GM04504 (cell line): ENCODE measurements at places on chromosomes 3 and 15.
A peak's percentile ranks its signal among the peaks of the same experiment; 100 is the strongest.

DNA sequence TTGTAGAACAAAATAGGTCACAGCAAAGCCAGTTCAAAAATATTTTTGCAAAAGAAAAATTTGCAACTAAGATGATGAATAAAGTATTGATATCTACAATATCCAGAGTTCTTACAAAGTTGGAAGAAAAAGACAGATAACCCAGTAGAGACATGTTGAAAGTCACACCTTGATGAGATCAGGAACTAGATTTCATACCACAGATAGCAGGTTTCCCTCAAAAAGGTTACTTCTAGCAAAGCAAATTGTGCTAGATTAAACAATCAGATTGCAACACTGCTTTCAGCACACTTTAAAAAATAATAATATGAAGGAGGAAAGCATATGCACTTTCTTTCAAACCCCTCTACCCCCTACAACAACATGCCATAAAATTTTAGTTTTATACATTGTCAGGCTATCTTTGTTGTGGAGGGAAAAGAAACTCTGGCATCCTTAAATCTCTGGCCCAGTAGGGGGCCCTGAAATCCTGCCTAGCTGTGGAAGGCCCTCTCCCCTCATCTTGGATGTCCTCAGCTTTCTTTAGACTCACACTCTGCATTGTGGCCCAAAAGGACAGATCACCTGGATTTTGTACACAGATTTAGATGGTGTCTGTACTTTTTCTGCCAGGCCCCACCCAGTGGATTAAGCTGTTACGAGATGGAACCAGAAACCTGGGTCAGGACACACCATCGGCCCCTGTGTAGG, 50.9 kb downstream of the CCR3 start:
- no peak for DNase-seq

DNA sequence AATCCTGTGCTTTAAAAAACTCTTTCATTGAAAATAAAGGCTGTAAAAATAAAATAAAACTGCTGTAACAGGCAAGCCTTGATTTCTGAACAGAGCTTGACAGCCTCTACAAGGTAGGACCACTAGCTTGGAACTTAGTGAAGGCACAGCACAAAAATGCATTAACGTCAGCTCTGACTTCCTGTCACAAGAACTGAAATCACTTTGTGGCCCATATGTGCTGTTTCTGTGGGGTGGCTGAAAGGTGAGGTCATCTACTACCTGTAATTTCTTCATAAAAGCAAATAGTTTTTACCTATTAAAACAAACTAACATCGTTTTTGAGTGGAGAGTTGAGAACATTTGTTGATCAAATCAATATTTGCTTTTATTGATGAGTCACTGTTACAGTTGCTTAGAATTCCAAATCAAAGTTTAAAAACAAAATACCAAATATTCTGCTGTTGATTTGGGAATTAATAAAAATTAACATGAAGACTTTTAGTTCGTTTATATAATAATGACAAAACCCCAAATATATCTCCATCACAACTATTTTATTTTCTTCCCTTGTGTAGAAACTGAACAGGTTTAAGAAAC, 1034.1 kb downstream of the MCTP2 start:
- DNase-seq, result no peak

GRCh38 chr3:284322-284721, 87.8 kb downstream of the CHL1 start:
- DNase-seq, result no peak

DNA sequence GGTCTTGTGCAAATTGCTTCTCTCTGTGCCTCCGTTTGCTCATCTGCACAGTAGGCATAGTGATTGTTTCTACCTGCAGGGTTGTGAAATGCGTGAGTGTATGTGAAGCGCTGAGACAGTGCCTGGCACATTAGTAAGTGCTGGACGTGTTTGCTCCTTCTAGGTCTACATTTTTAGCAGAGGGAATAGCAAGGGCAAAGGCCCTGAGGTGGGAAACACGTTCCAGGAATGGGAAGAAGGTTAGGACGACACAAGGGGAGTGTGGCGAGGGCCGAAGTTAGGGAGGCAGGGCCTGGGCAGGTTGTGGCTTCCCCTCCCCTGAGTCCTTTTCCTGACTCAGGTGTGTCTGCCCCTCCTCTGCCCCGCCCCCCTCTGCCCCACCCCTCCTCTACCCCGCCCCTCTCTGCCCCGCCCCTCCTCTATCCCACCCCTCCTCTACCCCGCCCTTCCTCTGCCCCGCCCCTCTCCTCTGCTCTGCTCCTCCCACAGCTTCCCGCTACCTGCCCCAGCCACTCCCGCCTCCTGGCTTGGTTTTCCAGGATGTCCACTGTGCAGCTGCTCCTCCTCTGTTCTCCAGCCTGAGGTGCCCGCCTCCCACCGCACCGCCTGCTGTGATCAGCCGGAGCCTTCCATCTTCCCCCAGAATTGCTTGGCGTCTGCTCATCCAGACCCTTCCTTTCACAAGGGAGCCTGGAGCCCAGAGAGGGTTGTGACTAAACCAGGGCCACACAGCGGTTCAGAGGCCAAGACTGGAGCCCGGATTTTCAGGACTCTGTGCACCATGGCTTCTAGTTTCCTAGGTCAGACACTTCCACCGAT, 31.1 kb upstream of the SMAD6 start:
- DNase-seq, result no peak

DNA sequence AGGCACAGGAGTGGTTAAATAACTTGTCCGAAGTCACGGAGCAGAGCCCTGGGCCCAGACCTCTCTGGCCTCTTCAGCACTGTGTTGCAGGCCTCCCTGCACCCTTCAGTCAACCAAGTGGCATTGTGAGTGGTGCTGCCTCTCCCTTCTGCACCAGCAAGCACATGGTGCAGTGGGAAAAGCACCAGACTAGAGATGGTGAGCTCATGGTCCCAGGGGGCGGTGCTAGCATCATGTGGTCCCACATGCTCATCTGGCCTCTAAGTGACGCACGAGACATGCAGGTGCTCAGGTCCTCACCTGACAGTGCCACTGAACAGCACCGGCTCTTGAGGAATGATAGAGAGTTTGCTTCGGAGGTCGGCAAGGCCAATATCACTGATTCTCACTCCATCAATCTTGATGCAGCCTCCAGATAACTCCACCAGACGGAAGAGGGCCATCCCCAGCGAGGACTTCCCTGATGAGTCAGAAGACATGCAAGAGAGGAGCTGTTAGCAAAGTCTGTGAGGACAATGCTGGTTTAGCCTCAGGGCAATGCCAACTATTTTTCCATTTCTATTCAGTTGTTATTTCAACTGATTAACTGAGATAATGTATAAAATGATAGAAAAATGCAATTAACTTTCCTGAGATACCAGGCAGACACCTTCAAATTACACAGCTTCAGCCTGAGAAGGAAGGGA, 53.1 kb upstream of the PARL start:
- no peak for DNase-seq

DNA sequence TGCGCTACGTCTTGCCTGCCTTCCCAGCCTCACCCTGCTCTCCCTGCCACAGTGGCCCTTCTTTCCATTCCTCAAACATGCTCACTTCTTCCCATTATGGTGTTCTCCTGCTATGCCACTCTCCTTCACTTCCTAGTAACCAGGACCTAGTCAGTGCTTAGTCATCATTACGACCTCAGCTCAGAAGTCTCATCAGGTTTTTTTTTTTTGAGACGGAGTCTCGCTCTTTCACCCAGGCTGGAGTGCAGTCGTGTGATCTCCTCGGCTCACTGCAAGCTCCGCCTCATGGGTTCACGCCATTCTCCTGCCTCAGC, 149.5 kb downstream of the GREM1 start:
- DNase-seq, result no peak

- no peak for DNase-seq
These were observed 34.8 kb downstream of the DENND4A start for GRCh38 chr15:65757256-65757655.

GRCh38 chr15:65790694-65791334, 1.3 kb downstream of the DENND4A start:
- no peak for DNase-seq

- DNase-seq, result no peak
These were observed 103.9 kb downstream of the NTRK3 start for GRCh38 chr15:88152672-88153071.

- no peak for DNase-seq
These were observed 161.5 kb downstream of the ARRDC4 start for GRCh38 chr15:98121957-98122356.

- no peak for DNase-seq
These were observed 196.1 kb upstream of the IGF1R start for GRCh38 chr15:98452238-98452637.

DNA sequence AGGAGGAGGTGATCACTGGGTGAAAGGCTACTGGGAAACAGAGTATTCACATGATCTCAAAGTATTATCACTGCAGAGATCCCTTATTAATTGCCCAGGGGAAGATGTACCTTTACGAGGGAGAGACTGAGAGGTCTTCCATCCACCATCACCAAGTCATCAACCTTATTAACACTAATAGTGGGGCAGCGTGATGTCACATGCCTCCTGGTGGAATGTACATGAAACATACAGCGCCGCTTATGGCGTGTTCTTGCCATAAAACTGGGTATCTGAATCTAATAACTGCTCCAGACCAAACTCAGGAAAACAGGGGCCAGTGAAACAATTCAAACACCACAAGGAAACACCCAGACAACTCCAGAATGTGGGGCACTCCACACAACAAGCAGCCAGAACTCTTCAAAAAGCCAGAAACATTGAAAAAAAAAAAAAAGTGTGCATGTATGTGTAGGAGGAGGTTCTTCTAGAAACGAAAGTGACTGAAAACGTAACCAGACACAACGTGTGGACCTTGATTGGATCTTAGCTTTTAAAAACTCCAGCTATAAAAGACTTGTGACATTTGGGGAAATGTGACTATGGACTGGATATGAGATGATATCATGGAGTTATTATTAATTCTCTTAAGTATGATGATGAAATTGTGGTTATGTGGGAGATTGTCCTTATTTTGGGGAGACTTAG, 4.6 kb downstream of the STIMATE start:
- no peak for DNase-seq

GRCh38 chr15:78800189-78800588, 11.1 kb downstream of the ADAMTS7 start:
- no peak for DNase-seq

DNA sequence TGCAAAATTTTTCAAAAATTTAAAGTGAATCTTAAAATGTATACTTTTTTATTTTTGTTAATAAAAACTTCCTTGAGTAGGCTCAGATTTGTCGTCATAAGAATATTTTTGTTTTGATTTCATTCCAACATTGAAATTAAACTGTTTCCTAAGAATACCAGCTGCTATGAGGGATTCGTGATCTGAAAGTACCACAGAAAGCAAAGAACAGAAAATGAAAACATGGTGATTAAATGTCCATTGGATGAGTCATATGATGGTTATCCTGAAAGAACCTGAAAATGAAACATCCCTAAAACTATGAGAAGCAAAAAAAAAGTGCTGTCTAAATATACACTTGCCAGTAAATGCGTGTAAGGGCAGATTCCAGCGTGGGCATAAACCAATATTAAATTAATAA, 143.8 kb downstream of the GMNC start:
- peak; percentile 28 for DNase-seq

DNA sequence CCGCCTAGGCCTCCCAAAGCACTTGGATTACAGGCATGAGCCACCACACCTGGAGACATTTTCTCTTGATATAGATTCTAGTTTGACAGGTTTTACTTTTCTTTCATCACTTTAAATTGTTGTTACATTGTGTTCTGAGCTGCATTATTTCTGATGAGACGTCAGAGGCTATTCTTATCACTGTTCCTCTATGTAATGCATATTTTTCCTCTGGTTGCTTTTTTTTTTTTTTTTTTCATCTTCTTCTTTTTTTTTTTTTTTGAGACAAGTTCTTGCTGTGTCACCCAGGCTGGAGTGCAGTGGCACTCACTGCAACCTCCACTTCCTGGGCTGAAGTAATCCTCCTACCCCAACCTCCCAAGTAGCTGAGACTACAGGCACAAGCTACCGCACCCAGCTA, 41.2 kb downstream of the TRA2B start:
- DNase-seq, result no peak

- no peak for DNase-seq
These were observed 831 bp downstream of the IFT57 start for GRCh38 chr3:108221393-108221792.

GRCh38 chr3:15271785-15272381, 60.5 kb downstream of the SH3BP5 start:
- no peak for DNase-seq

DNA sequence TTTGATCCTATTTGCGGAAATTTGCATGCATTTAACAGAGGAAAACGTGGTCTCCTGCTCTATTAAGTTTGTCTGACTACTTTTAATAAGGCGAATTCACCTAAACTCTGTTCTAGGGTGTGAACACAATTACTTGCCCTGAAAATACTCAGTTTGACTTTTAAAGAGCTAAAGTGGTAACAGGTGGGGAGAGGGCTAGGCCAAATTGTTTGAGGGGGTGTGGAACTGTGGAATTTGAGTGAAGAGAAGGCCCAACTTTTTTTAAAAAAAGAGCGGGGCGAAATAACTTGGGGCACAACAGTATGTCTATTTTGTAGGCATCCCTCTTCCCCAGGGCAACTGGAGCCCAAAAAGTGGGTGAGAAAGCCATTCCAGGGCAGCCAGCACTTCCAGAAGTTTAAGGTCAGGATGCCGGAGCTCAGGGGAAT, 580 bp upstream of the FXR1 start:
- DNase-seq, result no peak

- DNase-seq, result no peak
These were observed 775.8 kb upstream of the ARPP21 start for GRCh38 chr3:34863485-34863884.

GRCh38 chr3:122355612-122356011, 27.4 kb downstream of the MIX23 start:
- DNase-seq, result no peak

- DNase-seq, result no peak
These were observed 350.1 kb upstream of the PROK2 start for GRCh38 chr3:72134989-72135451.

DNA sequence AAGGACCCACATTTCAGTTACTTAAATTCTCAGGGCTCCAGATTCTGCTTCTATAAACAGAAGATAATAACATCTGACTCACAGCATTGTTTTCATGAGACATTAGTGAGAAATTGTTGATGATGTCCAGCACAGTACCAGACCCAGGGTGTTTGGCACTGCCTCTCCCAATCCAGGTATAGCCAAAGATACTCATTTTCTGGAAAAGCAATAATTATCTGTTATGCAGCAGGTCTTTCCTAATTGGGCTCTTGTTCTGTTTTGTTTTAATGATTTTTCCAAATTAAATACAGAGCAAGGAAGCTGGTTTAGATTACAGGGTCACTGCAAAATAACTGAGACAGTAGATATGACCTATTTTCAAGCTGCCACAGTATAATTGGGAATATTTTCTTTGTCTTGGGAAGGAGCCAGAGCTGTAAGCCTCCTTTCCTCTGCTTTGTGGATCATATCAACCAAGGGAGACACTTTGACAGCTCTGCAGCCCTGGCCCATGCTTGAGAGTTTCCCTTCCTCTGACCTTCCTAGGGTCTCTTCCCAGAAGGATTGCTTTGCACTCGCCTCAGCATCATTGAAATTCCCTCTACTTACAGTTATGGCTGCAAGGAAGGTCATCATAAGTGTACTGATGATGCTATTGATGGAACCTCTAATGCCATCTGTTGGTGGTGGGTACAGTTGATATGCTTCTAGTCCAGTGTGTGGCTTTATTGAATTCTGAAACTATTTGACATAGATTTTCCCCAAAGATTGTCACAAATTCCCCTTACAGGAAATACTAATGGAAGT, 522.4 kb upstream of the ADAMTS9 start:
- no peak for DNase-seq

GRCh38 chr3:78812166-78812565, 955.6 kb downstream of the ROBO1 start:
- no peak for DNase-seq

- DNase-seq, result no peak
These were observed 59.8 kb upstream of the CACNA2D3 start for GRCh38 chr3:54062546-54062945.

GRCh38 chr3:72488738-72489035, 359.6 kb downstream of the SHQ1 start:
- no peak for DNase-seq
